ENCODE measurements at places on chromosomes 2 and 18.

- no peak for DNase-seq
Measured at GRCh38 chr2:37287966-37288365, 36.7 kb downstream of the PRKD3 start.

DNA sequence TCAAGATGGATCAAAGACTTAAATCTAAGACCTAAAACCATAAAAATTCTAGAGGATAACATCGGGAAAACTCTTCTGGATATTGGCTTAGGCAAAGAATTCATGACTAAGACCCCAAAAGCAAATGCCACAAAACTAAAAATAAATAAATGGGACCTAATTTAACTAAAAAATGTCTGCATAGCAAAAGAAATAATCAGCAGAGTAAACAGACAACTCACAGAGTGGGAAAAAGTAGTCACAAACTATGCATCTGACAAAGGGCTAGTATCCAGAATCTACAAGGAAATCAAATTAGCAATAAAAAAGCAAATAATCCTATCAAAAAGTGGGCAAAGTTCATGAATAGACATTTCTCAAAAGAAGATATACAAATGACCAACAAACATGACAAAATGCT, 18.2 kb upstream of the ASB18 start:
- DNase-seq, result no peak

DNA sequence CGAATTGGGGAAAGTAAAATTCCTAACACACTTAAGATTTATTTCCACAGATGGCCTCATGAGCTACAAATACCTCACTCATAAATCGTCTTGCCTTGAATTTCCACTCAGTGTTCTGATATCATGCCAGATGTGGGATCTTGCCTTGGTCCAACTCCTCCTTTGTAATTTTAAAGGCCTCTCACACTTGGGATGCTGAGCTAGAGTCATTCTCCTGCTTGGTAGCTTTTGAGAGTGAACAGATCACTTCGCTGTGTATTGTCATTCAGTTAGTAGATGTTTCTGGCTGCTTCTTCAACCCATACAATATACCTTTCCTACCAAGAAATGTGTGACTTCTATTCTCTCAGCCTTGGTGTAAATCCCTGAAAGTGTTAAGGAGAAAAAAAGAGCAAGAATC, 309.2 kb downstream of the NRXN1 start:
- no peak for DNase-seq

- DNase-seq, result no peak
Measured at GRCh38 chr2:48910961-48911360, 155.4 kb upstream of the LHCGR start.

GRCh38 chr18:5196253-5197031, 615 bp downstream of the AKAIN1 start:
- no peak for DNase-seq

GRCh38 chr2:134195341-134195740, 58.5 kb upstream of the MGAT5 start:
- DNase-seq, result no peak

- no peak for DNase-seq
Measured at GRCh38 chr2:96739076-96739632, 710 bp downstream of the LMAN2L start.

- no peak for DNase-seq
Measured at GRCh38 chr2:174012347-174013314, 47.5 kb upstream of the SP3 start.

DNA sequence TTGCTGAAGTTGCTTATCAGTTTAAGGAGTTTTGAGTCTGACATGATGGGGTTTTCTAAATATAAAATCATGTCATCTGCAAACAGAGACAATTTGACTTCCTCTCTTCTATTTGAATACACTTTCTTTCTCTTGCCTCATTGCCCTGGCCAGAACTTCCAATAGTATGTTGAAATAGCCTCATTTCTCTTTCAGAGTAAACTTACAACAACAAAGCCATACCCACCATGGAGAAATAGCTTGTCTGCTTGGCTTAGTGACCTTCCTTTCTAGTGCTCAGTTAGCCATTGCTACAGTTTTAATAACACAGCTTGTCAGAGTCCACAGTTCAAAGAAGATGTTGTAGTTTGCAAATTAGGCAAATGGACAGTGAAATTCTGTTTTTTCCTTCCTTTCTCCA, 228.0 kb downstream of the ETAA1 start:
- DNase-seq, result no peak

DNA sequence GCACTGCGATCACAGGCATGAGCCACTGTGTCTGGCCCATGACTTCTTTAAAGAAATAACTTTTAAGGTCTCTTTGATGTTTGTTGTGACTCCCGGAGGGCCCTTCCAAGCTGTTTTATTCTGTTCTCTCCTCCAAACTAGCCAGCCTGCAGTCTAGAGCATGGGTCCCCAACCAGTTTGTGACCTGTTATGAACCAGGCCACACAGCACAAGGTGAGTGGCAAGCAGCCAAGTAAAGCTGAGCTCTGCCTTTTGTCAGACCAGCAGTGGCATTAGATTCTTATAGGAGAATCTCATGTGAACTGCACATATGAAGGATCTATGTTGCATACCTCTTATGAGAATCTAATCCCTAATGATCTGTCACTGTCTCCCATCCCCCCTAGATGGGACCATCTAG, 223.9 kb upstream of the RGPD4 start:
- DNase-seq, result no peak

GRCh38 chr18:62412231-62412979, 87.3 kb downstream of the TNFRSF11A start:
- no peak for DNase-seq

- no peak for DNase-seq
Measured at GRCh38 chr2:216319771-216320170, 52.5 kb downstream of the MARCHF4 start.

- DNase-seq, result no peak
Measured at GRCh38 chr2:101870444-101870843, 121.3 kb upstream of the IL1R2 start.

- peak; percentile 7 for DNase-seq
Measured at GRCh38 chr2:110204408-110205385, at the start of gene NPHP1. Gene NPHP1, minus strand, starts transcription at chr2:110205013. Its CDS starts 45 bp downstream, at chr2:110204968.

DNA sequence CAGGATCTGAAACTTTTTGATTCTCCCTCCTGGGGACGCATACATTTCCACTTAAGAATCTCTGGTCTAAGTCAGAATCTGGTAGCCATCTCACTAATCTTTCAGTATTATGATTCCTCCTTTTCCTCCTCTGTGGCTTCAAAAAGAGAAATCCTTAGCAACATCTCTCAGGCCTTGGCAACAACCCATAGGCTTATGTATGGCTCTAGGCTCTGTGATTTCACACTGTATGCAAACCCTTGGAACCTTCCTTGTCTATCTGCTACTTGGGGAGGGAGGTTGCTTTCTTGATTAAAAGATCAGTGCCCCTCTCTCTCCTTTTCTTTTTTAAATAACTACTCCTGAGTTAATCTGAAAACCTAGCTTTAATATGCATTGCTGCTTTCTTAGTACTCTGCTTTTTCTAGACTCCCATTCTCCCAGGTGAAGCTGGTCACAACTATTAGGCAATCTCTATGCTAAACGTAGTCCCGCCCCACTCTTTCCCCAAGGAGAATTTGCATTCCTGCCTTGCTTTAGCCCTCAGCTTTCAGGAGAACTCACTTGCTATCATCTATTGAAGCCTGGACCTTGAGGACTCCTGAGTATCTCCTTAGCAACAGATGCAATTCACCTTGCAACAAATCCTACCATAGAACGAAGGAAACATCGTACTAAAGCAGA, 72.2 kb upstream of the L3MBTL4 start:
- DNase-seq, result no peak

DNA sequence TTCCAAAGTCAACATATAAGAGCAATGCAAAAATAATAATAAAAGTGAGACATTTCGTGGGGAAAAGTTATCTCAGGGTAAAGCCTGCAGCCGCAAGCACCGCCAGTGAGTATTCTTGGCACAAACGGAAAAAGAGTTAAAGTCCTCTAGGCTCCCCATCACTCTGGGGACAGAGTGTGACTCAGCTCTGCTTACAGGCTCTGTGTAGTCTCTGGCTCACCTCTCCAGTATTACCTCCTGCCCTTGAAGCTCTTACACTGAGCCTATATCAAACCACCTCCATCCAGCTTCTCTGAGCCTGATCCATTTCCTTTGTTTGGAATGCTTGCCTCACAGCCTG, 55.5 kb downstream of the MTHFD2 start:
- DNase-seq, result no peak

GRCh38 chr2:75476761-75477160, 84.0 kb downstream of the EVA1A start:
- DNase-seq, result no peak

DNA sequence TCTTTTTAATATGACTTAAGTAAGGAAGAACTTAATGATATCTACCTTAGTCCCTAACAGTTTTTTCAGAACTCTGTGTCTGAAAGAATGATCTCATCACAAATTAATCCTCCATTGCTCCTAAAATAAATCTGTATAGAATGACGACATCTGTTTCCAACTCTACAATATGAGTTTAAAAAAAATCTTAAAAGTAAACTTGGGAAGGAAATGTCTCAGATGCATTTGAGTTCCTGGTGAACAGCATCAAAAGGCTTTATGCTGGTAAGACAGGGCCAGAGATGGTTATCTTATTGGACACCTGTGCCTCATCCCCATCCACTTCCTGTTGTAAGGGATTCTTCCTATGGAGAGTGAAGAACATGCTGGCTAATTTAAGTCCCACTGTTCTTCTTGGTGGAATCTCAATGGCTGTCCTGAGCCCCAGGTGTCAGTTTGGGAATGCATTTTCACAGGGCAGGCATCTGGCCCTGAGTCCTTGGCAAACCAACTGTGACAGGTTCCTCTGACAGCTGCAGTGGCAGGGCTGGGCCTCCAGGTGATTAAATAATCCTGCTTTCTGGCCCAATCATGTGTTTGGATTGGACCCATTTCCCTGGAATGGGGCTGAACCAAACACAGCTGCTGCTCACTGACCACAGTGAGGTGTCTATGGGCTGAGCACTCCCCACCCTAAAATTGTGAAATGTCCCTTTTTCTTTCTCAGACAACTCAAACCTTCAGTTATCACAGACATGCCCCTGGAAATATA, 12.9 kb upstream of the NCKAP5 start:
- no peak for DNase-seq
